ENCODE measurements at places on chromosomes 4 and X.

GRCh38 chrX:114650351-114650750 lies 66.5 kb downstream of the HTR2C start:
- DNase-seq = no peak

DNA sequence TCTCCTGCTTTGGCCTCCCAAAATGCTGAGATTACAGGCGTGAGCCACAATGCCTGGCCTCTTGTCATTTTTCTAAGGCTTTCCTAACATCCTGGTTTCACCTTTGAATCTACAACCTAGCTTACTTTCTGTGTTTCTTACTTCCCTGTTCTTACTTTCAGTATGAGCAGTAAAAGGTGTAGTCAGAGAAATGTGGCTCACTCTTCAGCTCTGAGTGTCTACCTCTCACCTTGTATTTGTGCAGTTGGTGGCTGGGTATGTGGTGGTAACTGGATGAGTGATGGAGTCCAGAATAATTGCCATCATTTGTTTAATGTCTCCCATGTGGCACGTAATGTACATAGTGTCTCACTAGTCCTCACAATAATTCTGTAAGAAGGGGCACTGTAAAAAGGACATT lies 19.1 kb upstream of the CXCL11 start:
- DNase-seq = no peak

DNA sequence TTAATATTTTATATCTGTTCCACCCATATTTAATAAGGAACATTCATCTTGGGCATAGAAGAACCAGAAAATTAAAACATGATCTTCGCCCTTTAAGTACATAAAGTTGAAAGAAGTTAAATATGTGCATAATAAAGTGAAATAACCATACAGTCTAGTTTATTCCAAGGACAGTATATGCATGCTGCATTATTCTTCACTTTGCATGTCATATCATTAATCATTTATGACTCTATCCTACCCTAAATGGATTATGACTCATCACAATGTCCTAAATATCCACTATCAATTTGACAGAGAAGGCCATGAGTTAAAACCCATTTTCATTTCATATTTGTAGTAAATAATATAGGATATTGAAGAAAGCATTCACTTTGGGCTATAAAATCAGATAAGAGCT lies 576.5 kb upstream of the GNPDA2 start:
- no peak for DNase-seq

DNA sequence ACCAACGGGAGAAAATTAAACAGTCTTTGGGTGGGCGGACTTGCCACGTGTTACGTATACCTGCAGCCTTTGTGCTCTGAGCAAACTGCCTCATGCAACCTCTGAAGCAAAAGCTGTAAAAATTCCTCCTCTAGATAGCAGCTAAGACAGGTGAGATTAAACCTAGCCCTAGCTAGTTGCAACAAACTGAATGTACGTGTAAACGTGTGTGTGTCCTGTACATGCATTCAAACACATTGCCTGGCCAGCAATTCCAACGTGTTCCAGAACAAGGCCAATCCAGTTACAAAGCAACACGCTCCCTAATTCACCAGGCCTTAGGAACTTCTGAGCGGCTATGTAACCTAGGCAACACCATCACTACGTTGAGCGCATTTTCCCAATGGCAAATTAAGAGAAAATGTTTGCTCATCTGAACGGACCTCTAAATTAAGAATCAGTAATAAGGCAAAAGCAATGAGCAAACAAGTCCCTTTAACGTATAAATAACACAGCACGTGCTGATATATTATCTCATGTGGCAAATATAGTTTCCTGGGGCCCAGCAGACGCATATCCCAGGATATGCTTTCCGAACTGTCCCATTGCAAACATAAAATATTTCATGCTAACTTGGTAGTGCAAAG lies 792 bp downstream of the PPID start:
- no peak for DNase-seq

- DNase-seq = no peak
Measured at GRCh38 chr4:181194096-181194495, 1049.1 kb upstream of the TENM3 start.

GRCh38 chr4:15914291-15914690 lies 24.2 kb downstream of the FGFBP1 start:
- DNase-seq = no peak

GRCh38 chr4:101707596-101707995 lies 82.9 kb upstream of the BANK1 start:
- DNase-seq = no peak

DNA sequence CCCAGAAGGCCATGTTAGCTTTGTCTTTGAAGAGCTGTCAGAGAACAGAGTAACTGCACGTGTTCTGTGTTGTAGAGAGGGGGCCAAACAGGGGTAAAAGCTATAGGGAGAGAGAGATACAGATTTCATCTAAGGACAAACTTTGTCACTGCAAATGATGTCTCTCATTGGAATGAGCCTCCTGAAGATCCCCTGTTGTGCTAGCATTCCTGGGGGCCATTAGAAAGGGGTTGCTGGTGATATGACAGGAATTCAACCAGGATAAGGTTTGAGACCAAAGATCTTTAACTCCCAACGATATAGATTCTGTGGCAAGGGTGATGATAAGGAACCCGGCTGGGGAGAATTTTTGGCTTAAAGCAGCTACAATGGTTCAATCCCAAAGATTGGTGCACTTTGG lies 16.8 kb downstream of the MID1 start:
- DNase-seq = no peak

DNA sequence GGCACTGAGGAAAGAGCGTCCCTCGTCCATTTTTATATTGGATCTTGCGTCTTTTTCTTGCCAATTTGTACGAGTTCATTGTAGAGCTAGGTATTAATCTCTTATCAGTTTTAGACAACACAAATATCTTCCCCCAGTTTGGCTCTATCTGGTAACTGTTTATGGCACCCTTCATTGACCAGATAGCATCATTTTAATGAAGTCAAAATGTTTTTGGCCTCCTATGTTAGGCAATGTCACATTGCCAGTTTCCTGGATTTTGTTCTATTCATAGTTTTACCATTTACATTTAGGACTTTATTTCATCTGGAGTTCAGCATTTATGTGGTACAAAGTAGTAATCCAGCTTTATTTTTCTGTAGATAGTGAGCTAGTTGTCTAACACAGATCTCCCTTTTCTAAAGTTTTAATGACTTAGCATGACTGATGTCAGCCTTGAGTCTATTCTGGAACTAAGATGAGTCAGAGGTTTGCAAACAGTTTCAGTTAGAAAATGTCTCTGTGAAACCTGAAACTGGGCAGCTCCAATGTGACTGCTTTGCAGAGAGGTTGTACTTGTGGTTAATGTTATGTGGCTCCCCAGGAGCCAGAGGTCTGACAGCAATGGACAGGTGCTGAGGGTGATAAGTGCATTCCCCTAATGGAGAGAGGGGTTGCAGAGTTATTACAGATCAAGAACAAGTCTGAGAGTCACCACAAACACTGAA lies 5.3 kb upstream of the STBD1 start:
- no peak for DNase-seq

DNA sequence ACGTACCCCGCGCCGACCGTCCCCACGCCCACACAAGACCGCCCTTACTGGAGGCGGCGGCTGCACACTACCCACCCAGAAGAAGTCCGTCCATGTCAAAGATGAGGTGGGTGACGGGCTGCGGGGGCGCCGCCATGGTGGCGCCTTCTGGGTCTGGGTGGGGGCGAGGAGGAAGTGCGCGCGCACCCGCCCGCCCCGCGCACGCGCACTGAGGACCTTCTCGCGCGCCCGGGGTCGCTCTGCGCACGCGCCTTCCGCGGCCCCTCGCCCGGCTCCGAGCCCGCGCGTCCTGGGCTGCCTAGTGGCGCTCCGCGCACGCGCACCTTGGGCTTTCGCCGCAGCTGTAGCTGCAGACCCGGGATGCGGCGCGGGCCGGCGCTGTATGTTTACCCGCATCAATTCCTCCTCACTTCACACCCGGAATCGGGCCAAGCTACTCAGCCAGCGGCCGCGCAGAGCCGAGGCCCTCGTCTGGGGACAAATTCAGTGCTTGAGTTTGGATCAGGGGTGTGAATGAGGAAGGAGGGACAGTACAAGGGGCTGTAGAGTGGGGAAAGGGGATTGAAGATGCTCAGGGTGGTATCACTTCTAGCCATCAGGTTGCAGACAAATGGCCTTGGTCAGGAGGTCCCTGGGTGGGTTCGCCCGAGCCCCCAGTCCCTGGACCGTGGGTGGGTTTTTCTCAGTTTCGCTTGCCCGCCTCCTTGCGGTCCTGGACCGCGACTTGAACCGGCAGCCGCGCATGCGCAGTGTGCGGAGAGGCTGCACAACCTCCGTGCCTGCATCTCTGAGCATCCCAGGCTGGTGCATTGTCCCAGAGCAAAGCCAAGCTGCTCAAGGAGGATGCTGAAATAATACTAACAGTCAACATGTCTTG lies at the start of gene PUDP:
Gene PUDP (minus strand): TSS at position 176 of the 877 bp plus-strand sequence. CDS start 40 bp downstream, at position 136.
- peak; percentile 88 for DNase-seq

- DNase-seq = no peak
Measured at GRCh38 chrX:42269186-42269585, 345.8 kb upstream of the CASK start.

GRCh38 chr4:3637326-3638016 lies 105.2 kb upstream of the LRPAP1 start:
- DNase-seq = no peak

- no peak for DNase-seq
Measured at GRCh38 chrX:27519226-27519625, 56.1 kb upstream of the PPP4R3C start.

DNA sequence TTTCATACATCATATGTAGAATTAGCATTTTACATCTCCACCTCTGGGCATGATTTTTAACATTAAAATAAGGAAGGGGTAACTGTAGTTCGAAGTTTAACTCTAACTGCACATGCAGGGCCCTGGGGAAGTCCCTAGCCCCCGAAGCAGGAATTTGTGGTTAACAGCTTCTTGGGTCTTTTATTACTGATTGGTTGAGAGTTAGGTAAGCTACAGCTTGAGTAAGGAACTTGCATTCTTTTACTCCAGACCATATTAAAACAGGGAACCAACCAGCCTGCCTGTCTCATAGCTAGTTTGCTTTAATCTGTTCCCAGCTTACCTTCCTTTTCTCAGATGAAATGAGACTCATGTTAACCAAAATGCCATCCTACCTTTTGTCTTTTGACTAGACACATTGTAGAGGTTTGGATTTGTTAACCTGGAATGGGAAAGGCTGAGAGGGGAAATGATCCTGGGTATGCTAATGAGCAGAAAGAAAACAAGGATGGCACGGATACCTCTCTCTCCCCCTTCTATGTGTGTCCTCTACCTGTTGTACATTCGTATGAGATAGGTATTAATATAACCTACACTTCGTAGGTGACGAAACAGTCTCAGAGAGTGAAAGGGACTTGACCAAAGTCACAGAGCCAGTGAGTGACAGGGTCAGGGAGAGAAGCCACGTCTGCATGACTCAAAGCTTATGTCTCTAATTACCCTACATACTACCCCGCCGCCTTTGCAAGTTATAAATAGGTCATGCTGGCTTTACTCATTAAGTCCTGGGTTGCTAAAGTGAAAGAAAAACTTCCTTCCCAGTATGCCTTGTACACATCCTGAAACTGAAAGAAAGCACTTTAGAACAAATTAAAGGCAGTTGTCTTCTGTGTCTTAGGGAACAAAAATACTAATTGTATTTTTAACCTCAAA lies 119.5 kb upstream of the AFF2 start:
- DNase-seq = peak; percentile 36

- no peak for DNase-seq
Measured at GRCh38 chrX:96692454-96692853, 7.8 kb downstream of the DIAPH2 start.

- DNase-seq = no peak
Measured at GRCh38 chr4:60562334-60562733, 637.8 kb upstream of the ADGRL3 start.

GRCh38 chr4:78809295-78809694 lies 33.1 kb downstream of the BMP2K start:
- DNase-seq = no peak

GRCh38 chr4:48899432-48899749 lies 7.2 kb downstream of the OCIAD2 start:
- no peak for DNase-seq

GRCh38 chr4:89425023-89425422 lies 117.4 kb upstream of the GPRIN3 start:
- DNase-seq = no peak

- no peak for DNase-seq
Measured at GRCh38 chr4:135368831-135369230, 1167.2 kb upstream of the PABPC4L start.

DNA sequence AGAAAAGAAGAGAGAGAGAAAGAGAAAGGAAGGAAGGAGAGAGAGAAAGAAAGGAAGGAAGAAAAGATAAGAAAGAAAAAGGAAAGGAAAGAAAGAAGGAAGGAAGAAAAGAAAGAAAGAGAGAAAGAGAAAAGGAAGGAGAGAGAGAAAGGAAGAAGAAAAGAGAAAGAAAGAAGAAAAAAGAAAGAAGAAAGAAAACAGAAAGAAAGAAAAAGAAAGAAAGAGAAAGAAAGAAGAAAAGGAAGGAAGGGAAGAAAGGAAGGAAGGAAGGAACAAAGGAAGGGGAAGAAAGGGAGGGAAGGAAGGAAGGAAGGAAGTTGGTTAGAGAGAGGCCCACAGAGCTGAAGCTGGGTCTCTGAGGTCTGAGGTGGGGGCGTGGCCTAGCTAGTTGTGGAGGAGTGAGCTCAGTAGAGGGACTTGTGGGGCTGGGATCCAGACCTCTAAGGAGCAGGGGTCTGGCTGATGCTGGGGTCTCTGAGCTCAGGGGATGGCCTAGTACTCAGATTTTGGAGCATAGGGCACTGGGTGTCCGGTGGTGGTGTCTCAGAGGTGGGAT lies 27.1 kb upstream of the PDZD4 start:
- no peak for DNase-seq

GRCh38 chr4:150983851-150984250 lies 31.2 kb downstream of the LRBA start:
- DNase-seq = no peak

- no peak for DNase-seq
Measured at GRCh38 chrX:40755291-40756249, 20.2 kb upstream of the MED14 start.

DNA sequence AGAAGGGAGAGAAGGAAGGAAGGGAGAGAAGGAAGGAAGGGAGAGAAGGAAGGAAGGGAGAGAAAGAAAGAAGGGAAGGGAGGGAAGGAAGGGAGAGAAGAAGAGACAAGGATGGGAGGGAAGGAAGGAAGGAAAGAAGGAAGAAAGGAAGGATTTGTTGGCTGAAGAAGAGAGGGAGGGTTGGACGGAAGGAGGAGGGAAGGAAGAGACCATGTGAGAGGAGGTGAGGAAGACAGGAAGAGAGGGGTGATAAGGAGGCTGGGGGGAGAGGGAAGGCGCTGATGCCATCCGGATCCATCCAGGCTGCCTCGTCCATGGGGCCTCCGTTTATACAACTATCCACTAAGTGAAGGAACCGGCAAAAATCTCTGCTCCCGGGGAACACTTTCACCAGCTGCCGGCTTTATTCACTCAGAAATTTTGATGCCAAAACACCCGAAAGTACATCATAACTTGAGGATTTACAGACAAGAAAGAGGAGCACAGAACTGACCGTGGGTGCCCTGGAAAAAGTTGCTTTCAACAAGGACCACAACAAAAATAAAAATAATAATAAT lies 14.9 kb downstream of the DHRSX start:
- DNase-seq = no peak

DNA sequence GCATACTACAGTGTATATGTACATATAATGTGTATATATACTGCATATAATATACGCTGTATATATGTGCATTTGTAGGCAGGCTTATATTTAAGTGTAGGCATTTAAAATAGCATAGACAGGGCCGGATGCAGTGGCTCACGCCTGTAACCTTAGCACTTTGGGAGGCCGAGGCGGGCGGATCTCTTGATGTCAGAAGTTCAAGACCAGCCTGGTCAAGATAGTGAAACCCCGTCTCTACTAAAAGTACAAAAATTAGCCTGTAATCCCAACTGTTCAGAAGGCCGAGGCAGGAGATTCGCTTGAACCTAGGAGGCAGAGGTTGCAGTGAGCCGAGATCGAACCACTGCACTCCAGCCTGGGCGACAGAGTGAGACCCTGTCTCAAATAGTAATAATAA lies 78.4 kb downstream of the JAKMIP1 start:
- DNase-seq = no peak
